ENCODE measurements at places on chromosomes 3 and 15.
A peak's percentile ranks its signal among the peaks of the same experiment; 100 is the strongest.

DNA sequence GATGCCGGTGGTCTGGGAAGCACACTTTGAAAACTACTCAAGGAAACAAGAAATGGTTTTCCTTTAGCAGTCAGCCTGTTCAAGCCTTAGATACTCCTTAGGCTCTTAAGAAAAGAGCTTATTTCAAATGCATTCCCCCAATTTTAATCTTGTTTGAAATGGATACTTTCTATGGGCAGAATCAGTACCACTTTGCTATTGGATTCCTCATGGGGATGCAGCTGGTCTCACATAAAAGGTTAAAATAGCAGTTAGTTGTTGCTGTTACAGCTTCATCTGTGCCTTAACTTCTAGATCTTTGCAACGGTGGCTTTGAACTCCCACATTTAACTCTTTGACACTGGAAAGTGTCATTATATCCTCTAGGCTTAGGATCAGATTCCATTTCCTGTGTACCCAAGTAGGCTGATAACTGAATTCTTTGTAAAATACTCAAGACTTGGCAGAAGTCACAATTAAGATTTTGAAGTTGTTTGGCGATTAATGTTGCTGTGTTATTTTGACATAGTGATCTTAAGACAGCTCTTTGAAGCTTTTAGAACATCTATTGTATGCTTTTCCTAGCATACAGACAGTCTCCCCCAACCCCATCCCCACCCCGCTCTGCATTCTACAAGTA is 2.2 kb downstream of the THBS1 start:
- no peak overlapping the region for H3K27ac ChIP-seq
- peaks cover 23% of the 10 kb centered on the region for H3K27me3 ChIP-seq
- peaks cover 5% of the 10 kb centered on the region for H3K36me3 ChIP-seq
- DNase-seq = no peak
- H3K4me1 ChIP-seq = peaks cover 34% of the 10 kb centered on the region
- H3K4me3 ChIP-seq = peak overlapping the region; percentile 62

DNA sequence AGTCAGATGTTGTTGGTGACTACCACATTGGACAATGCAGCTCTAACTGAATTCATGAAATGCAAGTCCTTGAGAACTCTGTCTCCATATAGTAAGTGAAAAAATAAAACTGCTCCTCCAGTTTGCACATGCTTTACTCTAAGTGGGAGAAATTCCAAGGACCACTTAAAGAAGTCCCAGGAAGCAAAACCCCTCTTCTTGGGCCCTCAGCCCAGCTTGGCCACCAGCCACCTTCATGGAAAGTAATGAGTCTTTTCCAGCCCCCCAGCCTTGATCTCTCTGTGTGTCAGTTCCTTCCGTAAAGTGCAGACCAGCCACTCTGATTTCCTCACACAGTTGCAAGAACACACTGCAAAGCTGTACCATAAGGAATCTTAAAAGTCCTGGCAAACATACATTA is 34.5 kb downstream of the DAPK2 start:
- no peak overlapping the region for H3K27ac ChIP-seq
- no peaks in the 10 kb centered on the region for H3K27me3 ChIP-seq
- DNase-seq = no peak
- no peaks in the 10 kb centered on the region for H3K36me3 ChIP-seq

DNA sequence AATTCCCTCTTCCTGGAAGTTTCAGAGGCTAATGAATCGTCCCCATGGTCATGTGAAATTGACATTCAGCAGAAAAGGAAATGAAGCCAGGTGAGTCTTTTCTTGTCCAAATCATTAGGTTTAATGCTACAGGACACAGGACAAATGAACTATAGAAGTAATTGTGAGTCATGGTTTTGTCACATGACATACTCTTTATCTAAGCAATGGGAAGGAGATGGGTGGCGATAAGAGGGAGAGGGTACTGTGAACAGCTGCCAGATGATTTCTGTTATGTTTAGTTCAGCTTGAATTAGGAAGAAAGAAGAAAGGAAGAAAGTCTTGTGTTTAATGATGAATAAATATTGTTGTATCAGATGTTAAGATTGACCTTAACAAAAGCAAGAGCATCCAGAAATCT is 515.4 kb upstream of the ZNF717 start:
- DNase-seq = no peak
- H3K27ac ChIP-seq = no peak overlapping the region
- no peaks in the 10 kb centered on the region for H3K36me3 ChIP-seq

GRCh38 chr15:78850352-78850751 is 22.3 kb upstream of the MORF4L1 start:
- H3K36me3 ChIP-seq = peaks cover 12% of the 10 kb centered on the region
- peaks cover 44% of the 10 kb centered on the region for H3K4me1 ChIP-seq
- DNase-seq = no peak
- no peaks in the 10 kb centered on the region for H3K27me3 ChIP-seq
- no peak overlapping the region for H3K4me3 ChIP-seq

DNA sequence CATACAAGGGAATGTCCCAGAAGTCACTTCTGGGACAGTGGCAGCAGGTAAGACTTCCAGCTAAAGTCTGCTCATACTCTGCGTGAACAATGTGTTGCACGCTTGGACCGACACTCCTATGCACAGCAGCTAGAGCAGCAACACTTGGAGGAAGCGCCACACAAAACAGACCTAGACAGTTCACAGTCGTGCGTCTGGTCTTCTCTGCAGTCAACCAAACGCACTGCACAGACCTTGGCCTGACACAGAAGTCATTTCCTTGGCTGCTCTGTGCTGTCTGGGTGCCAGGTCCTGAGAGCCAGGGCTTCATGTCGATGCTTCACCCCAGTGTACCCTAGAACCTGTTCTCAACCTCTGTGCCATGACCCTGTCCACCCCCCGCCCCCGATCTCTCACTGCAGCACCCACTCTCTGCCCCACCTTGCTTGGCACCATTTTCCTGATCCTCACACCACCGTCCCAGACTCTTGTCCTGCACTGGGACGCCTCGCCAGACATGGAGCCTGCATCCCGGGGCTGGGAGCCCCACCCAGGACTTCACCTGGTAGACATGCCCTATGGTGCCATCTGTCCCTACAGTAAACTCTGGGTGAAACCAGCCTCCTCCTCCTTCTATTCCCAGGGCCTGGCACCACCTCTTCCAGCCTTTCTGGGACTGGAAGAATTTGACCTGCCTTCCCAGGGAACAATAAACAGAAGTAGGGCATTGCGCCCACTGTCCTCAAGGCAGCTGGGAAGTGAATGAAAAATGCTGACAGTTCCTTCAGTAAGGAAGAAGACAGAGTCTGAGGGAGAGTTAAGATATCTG is 3.1 kb downstream of the ATP10A start:
- H3K4me1 ChIP-seq = peaks cover 15% of the 10 kb centered on the region
- no peak for DNase-seq
- peak overlapping the region; percentile 84 for H3K4me3 ChIP-seq
- H3K36me3 ChIP-seq = no peaks in the 10 kb centered on the region

DNA sequence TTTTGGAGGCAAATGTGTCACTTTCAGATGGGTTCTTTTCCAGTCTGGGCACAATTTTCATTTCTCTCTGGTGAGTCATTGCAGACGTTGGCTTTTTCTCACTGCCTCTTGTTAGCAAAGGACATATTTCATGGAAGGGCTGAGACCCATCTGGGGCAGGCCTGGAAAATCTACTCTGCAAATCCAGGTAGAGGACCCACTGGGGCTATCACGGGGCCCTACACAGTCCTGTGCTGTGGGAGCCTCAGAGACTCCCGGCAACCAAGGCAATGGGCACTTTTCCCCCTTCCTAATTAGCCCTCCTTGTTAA is 58.0 kb downstream of the HRH1 start:
- H3K27me3 ChIP-seq = peaks cover 6% of the 10 kb centered on the region
- H3K4me3 ChIP-seq = no peak overlapping the region
- no peaks in the 10 kb centered on the region for H3K36me3 ChIP-seq
- no peak for DNase-seq
- H3K4me1 ChIP-seq = no peaks in the 10 kb centered on the region
- no peak overlapping the region for H3K27ac ChIP-seq

DNA sequence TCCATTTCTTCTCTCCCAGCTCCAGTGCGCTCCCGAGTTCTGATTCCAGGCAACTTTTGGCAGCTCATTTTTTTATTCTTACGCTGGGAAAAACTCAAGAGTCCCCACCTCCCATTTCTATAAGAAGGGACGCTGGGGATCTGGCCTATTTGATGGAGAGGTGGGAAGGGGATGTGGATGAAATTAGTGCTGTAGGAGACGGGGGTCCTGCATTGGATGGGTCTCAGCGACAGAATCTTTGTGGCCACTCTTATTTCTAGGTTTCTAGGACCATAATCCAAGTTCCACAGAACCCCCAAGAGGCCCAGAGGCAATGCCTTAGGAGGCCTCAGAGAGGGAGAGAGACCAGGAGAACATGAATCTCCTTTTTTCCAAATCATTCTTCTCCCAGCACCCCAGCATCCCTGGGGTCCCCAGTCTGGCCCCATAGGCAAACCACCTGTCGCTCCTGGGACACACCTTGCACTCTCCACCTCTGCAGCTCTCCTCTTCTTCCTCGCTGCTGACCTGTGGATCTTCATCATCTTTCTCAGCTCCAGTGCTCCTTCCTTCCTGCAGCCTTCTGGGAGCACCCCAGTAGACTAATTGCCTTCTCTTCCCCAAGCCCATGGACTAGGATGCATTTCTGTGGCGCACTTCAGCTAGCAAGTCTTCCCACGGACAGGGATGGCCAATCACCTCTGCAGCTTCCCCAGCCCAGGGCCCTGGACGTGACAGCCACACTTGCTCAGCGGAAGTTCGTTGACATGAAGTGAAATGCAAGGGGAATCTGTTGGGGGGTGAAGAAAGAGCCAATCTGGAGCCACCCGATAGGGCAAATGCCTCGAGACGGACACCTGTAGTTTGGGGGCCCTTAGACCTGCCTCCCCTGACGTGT is 100.1 kb upstream of the ALDH1A3 start:
- H3K4me3 ChIP-seq = no peak overlapping the region
- H3K27ac ChIP-seq = no peak overlapping the region
- H3K4me1 ChIP-seq = no peaks in the 10 kb centered on the region
- H3K36me3 ChIP-seq = peaks cover 2% of the 10 kb centered on the region
- DNase-seq = no peak
- H3K27me3 ChIP-seq = no peaks in the 10 kb centered on the region

DNA sequence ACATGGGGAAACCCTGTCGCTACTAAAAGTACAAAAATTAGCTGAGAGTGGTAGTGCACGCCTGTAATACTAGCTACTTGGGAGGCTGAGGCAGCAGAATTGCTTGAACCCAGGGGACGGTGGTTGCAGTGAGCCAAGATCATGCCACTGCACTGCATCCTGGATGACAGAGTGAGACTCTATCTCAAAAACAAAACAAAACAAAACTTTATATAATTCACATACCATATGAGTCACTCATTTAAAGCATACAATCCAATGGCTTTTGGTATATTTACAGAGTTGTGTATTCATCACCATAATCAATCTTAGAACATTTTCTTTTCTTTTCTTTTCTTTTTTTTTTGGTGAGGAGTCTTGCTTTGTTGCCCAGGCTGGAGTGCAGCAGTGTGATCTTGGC is 8.7 kb downstream of the PXK start:
- H3K36me3 ChIP-seq = no peaks in the 10 kb centered on the region
- no peak for DNase-seq
- H3K4me1 ChIP-seq = no peaks in the 10 kb centered on the region
- no peak overlapping the region for H3K27ac ChIP-seq

DNA sequence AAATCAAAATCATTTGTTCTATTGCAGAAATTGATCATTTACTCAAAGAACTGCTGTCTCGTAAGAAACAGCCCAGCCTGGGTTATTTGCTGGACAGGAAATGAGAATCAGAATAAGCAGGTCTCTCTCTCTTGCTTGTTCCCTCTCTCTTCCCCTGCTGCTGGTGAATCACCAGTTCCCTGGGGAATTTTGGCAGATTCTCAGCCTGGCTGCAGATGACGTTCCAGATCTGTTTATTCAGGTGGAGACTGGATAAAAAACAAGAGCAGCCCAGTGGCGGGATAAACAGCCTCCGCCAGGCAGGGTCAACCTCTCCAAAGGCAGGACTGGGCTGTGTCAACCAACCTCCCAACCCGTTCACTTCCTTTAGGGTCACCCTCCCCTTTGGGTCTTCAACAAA is 72.1 kb downstream of the LRIG1 start:
- no peaks in the 10 kb centered on the region for H3K27me3 ChIP-seq
- H3K27ac ChIP-seq = peak overlapping the region; percentile 89
- peaks cover 39% of the 10 kb centered on the region for H3K36me3 ChIP-seq
- H3K4me1 ChIP-seq = peaks cover 86% of the 10 kb centered on the region

DNA sequence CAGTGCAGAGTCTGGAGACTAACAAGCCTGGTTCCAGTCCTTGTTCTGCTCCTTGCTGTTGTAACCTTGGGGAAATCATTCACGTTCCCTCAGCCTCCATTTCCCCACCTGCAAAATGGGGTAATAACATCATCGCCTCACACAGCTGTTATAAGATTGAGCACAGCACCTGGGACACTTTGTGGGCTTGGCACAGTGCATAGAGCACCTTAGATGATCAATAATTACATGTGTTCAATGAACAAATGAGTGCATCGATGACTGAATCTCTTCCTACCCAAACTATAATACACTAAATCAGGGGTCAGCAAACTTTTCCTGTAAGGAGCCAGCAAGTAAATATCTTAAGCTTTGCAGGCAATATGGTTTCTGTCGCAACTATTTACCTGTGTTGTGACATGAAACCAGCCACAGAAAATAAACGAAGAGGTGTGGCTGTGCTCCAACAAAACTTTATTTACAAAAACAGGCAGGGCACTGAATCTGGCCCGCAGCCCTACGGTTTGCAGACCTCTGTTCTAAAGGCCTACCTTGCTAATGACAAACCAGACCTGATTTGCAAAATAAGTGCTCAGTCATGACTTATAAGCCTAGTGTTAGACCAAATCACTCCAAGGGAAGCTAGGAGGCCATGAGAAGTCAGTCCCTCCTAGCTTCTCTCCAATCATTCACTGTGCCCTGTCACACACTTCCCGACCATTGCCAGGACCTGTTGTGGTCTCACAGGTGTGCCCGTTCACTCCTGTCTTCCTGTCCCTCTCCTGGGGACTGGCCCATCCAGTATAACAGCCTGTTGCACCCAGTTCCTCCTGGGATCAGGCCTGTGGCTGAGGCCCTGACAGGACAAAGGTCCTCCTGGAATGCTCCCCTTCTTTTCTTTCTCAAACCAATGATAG is 149.4 kb upstream of the WNT5A start:
- peaks cover 3% of the 10 kb centered on the region for H3K27me3 ChIP-seq
- peaks cover 6% of the 10 kb centered on the region for H3K4me1 ChIP-seq
- no peak overlapping the region for H3K27ac ChIP-seq
- no peaks in the 10 kb centered on the region for H3K36me3 ChIP-seq
- no peak overlapping the region for H3K4me3 ChIP-seq
- no peak for DNase-seq

DNA sequence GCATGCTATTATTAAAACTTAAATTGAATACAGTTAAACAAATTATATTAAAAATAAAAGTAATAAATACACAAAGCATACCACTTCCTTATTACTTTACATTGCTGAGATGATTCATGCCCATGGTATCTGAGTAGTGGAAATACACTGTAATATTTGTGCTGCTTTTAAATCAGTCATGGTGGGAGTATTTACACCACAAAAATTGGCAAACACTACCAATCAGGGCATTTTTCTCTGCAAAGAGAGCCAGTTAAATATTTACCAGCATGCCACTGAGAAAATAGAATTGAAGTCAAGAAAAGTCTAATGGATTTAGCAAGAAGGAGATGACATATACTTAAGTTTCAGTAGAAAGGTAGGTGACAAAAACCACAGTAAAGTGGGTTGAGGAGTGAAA is 19.6 kb downstream of the PPARG start:
- peaks cover 35% of the 10 kb centered on the region for H3K27me3 ChIP-seq
- H3K4me3 ChIP-seq = no peak overlapping the region
- no peaks in the 10 kb centered on the region for H3K4me1 ChIP-seq
- DNase-seq = no peak
- H3K36me3 ChIP-seq = no peaks in the 10 kb centered on the region

- DNase-seq = no peak
- no peaks in the 10 kb centered on the region for H3K36me3 ChIP-seq
These were observed 144.6 kb downstream of the LPP start for GRCh38 chr3:188298585-188298984.

- H3K27me3 ChIP-seq = no peaks in the 10 kb centered on the region
- H3K27ac ChIP-seq = no peak overlapping the region
- no peak for DNase-seq
These were observed 215.6 kb downstream of the WNT5A start for GRCh38 chr3:55271549-55271948.
